Daoy (cell line): ENCODE measurements at places on chromosomes 3 and 15. TPM values are rescaled to one million over a fixed set of nuclear protein-coding genes. Genes with fewer than 3 reads are reported as not detected.

DNA sequence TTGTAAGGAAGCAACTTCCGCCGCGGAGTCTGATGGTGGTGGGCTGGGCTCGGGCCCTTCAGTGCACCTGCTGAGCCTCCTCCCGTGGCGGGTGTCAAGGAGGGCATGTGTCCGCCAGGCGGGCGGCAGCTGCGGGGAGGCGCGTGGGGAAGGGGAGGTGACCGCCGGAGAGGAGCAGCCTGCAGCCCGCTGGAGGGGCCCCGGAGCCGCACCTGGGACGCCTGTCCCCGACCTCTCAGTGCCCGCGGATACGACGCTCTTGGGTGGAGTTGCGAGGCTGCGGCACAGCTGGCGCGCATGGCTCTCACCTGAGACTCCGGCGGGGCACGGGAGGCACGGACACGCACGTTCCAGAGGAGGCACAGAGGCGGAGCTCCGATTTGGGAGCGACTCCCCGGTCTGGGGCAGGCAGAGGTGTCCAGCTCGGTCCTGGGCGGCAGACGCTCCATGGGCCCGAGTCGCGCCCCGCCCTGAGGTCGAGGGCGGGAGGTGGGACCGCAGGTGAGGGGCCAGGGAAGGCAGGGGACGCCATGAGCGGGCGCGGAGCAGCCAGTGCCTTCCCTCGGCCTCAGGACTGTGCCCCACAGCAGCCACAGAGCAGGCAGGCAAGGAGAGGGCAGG is 50.2 kb upstream of the PRR20G start:
- DNase-seq, result no peak

TRIM42 gene
- total RNA-seq, result not detected in 2 replicates

RPL4 gene
- total RNA-seq, result 2,284 and 3,077 TPM in 2 replicates

CEMIP gene
- 2.7 and 5.1 TPM in 2 replicates for total RNA-seq

GRCh38 chr3:193190146-193190786 is 50.8 kb upstream of the PLAAT1 start:
- DNase-seq, result peak; percentile 11

- DNase-seq, result no peak
Observed at GRCh38 chr15:64582202-64582601, 121.8 kb downstream of the ZNF609 start.

MST1R gene
- not detected in 2 replicates for total RNA-seq
